Right ventricle myocardium inferior (tissue), 1 donor: ENCODE measurements at places on chromosomes 2 and 18. TPM values are rescaled to one million over a fixed set of nuclear protein-coding genes. Genes with fewer than 3 reads are reported as not detected.

The XPO1 gene
- 66.4 TPM for total RNA-seq

The REG1B gene
- total RNA-seq: not detected

The KCNJ3 gene
- total RNA-seq: 2.6 TPM

The DLGAP1 gene
- not detected for total RNA-seq

The TUBB6 gene
- total RNA-seq: 132 TPM

The TUBA4A gene
- 128 TPM for total RNA-seq

DNA sequence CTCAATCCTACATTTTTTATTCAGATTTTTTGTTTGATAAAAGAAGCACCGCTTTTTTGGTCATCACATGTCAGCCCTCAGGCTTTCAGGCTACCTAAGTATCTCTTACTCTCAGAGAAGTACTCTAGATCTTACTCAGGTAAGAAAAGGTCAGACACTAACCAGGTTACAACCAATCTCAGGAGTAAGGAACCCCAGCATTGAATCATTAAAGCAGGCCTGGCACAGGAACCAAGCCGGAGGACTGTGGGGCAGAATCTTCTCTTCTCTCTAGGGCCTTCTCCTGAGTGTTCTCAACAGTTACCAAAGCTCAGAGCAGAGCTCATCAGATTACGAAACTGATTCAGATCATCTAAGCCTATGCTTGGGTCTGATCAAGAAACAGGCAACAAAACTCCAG, 28.2 kb downstream of the RBMS1 start:
- no peak for DNase-seq

DNA sequence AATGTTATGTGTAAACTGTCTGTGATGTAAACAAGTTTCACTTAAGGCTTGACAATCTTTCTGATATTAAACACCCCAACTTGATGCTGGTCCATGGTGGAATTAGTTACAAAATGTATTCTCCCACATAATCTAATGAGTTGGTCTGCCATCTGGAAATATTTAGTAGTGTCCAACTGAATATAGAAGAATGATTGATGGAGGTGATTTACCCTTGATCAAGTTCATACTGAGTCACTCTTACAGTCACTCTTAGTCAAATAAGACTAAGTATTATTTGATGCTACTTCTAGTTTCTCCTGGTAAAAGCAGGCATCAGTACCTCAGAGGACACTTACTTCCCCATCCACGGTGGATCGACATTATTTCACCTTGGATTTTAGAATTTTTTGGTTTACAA, 198.1 kb downstream of the SATB2 start:
- DNase-seq: no peak

GRCh38 chr2:145268931-145269330, 749.0 kb upstream of the ZEB2 start:
- DNase-seq: no peak

GRCh38 chr2:139805441-139805840, 1025.3 kb upstream of the NXPH2 start:
- DNase-seq: no peak

DNA sequence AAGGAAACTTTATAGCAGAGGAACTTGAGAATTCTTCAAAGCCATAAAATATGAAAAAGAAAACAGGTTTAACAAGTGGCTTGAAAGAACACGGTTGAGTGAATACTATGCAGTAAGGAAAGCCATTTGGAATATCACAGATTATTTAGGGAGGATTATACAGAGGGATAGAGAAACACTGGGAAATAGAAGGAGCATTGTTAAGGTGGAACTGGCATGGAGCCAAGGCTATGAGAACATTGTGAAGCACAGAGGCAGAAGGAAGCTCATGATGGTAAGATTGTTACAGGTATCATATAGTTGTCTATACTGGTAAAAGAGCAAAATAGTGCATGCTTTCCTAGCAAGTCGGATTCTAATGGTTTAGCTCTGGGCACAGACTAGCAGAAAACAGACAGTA, 87.1 kb downstream of the SS18 start:
- DNase-seq: no peak

GRCh38 chr2:12052796-12053195, 306.4 kb downstream of the LPIN1 start:
- DNase-seq: no peak

- no peak for DNase-seq
Observed at GRCh38 chr2:18645315-18645714, 55.9 kb upstream of the NT5C1B start.

DNA sequence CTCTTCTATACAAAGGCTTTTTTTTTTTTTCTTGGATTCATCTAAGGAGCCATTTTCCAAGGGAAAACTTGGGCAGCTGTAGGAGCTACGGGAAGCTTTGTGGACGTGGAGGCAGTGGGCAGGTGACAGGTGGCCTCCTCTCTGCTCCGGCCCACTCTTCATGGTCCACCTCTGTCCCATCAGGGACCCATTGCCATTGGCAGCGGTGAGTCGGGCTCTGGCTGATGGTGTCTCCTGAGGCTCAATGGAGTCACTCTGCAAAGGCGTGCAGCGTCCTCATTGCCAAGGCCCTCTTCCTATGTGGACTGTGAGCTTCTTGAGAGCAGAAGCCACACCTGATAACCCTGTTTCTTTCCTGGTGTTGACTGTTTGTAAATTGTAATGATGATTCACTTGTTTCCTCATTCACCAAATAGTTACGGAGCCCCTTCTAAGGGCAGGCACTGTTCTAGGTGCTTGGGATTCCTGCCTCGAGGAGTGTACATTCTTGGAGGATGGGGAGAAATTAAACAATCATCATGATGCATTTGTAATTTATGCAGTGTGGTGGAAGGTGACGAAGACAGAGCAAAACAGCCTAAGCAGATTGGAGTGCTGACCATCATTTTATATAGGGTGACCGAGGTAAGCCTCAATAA, 240.3 kb upstream of the HS6ST1 start:
- peak; percentile 44 for DNase-seq
